ENCODE measurements at places on chromosomes 11 and 22. TPM values are rescaled to one million over a fixed set of nuclear protein-coding genes. Genes with fewer than 3 reads are reported as not detected.

WBP2NL gene
- total RNA-seq, result not detected

FAM83F gene
- total RNA-seq, result 3.0 TPM

PGGHG gene
- 194 TPM for total RNA-seq

CYP2D6 gene
- total RNA-seq, result 2.6 TPM

SLN gene
- total RNA-seq, result not detected

CD248 gene
- total RNA-seq, result not detected

JAM3 gene
- total RNA-seq, result not detected

IL17RA gene
- 4.3 TPM for total RNA-seq
